ENCODE measurements at places on chromosomes 5 and 9. TPM values are rescaled to one million over a fixed set of nuclear protein-coding genes. Genes with fewer than 3 reads are reported as not detected.

C8G gene
- total RNA-seq: not detected

DNA sequence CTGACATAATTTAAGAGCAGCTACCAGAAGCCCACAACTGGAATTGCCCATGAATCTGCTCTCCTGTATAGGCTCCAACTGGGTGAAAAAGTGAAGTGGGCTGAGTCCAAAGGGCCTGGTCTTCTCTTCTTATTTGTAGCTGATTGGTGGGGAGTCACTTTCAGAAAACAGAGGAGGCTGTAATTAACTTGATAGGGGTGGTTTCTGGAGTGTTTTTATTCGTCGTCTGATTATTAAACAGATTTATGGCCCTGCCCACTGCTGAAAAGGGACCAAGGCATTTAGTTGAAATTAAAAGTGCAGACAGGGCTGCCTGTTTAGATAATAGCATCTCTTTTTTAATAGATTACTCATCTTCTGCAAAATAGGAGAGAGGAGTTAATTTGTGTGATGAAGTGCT, 81.0 kb upstream of the SAP30L start:
- H3K4me3 ChIP-seq: no peak overlapping the region
- peaks cover 17% of the 10 kb centered on the region for H3K4me1 ChIP-seq
- no peaks in the 10 kb centered on the region for H3K27me3 ChIP-seq
- no peaks in the 10 kb centered on the region for H3K36me3 ChIP-seq

EPB41L4A gene
- total RNA-seq: 27.5 TPM

DNA sequence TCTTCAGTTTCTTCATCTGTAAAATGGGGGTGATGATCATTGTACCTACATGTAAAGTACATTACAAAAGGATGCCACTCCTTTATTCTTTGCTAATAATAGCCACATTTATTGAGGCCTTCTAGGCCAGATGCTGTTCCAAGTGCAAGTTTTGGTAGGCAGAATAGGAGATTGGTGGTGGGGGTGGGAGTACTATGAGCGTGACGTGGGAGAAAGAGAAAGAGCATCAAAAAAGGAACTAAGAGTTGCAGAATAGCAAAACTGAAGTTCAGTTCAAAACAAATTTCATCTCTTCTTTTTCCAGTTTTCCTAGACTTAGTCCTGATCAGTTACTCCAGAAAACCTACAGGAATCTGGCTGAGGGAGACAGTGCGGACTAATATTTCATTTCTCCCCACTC, 174.1 kb downstream of the SNX18 start:
- H3K27me3 ChIP-seq: no peaks in the 10 kb centered on the region
- H3K4me1 ChIP-seq: peaks cover 8% of the 10 kb centered on the region
- H3K27ac ChIP-seq: no peak overlapping the region
- H3K4me3 ChIP-seq: no peak overlapping the region
- DNase-seq: no peak

DNA sequence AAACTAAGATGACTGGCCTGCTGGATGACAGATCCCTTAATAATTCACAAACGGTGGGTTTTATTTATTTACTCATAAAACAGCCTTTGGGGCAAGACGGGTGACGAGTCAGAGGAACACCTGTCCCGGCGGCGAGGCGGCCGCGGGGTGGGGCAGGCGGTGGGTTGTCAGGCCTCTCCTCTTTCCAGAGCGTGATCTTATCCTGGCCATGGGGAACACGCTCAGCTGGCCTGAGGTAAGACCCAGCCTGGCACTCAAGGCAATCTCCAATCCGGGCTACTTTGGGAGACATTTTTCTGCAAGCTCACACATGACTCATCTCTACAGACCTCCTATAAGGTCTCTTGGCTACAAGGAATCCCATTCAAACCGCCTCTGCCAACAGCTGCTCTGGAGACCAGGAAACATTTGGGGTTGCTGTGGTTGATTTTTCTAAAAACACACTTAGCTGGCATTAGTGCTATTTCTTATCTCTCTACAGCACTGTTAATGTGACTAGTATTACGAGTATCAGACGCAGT, 6.3 kb downstream of the RAPGEF1 start:
- no peak overlapping the region for H3K4me3 ChIP-seq
- H3K27me3 ChIP-seq: no peaks in the 10 kb centered on the region
- peak overlapping the region; percentile 64 for H3K27ac ChIP-seq
- DNase-seq: no peak
- peaks cover 98% of the 10 kb centered on the region for H3K4me1 ChIP-seq
- no peaks in the 10 kb centered on the region for H3K36me3 ChIP-seq

DNA sequence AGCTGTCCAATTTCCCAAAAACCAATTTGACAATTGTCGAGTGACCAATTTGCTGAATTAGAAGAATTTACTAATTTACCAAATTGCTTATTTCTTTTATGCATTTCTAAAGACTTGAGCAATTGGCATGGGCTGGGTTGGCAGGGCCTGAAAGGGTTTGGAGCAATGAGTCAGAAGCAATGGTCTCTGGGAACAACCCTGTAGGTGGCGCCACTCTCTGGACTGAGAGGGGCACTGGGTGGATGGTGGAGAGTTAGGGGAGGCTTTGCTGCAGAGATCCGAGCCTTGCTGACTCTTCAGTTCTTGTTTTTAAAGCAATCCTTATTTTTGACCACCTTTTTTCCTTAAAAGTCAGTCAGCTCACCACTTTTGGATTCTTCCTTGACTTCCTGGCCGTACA, 71.5 kb upstream of the RPS23 start:
- no peak overlapping the region for H3K4me3 ChIP-seq
- H3K27me3 ChIP-seq: no peaks in the 10 kb centered on the region
- H3K27ac ChIP-seq: no peak overlapping the region
- H3K36me3 ChIP-seq: no peaks in the 10 kb centered on the region
- peaks cover 25% of the 10 kb centered on the region for H3K4me1 ChIP-seq
- no peak for DNase-seq
